Type B pancreatic cell (in vitro differentiated cells): ENCODE measurements at places on chromosomes 5 and 9.

GRCh38 chr5:176793343-176793699 lies 17.0 kb upstream of the UNC5A start:
- DNase-seq, result no peak

DNA sequence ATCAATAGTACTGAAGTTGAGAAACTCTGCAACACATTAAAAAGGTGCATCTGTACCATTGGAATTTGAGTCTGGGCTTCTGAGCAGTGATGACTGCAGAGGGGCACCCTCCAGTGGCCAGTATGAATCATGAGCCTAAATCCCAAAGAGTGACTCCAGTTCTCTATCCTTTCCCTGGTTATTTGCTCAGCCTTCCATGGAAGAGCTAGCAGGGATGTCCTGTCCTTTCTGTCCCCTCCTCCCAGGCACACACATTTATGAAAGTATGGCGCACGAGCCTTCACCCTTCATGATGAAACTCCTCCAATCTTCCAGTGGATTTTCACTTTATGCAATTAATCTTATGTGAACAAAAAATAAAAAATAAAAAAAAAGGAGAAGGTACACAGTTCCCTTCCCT lies 81.0 kb downstream of the ESM1 start:
- DNase-seq, result no peak

DNA sequence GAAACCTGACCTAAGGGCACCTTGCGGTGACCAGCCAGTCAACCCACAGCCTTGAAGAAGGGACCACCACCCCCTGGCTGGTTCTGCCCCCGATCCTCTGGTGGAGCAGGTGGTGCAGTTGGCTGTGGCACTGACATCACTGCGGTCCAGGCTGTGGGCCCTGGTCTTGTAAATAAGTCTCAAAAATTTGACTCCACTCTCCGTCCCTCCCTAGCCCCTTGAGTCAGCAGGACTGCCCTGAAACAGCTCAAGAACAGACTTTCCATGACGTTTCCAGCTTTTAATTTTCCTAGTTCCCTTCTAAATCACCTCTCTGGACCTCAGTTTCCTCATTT lies 134.8 kb upstream of the BOD1 start:
- no peak for DNase-seq

GRCh38 chr5:180126716-180127681 lies 55.4 kb upstream of the RNF130 start:
- DNase-seq, result peak; percentile 68

GRCh38 chr9:15485836-15486666 lies 24.7 kb downstream of the PSIP1 start:
- DNase-seq, result no peak

- no peak for DNase-seq
Observed at GRCh38 chr5:96146675-96147074, 185.0 kb upstream of the ELL2 start.

- DNase-seq, result no peak
Observed at GRCh38 chr5:130335117-130335516, 430.9 kb downstream of the CHSY3 start.

DNA sequence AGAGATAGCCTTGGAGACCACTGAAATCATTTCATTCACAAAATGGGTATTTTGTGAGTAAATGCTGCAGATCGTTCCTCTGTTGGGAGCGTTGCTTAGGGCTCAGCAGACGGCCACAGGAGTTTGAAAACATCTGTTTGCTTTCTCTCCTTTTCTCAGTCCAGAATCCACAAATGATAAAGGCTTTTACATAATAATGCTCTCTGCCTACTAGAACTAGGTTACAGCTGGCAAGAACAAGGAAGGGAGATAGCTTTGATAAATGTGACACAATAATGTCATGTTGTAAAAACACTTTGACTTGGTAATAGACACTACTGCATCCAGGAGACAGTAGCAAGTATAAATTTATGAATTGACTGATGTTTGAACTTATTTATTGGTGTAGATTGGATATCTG lies 1072.4 kb upstream of the CDH6 start:
- no peak for DNase-seq
